NCI-H1930 (cell line): ENCODE measurements at places on chromosomes 12 and 14.
A peak's percentile ranks its signal among the peaks of the same experiment; 100 is the strongest.

DNA sequence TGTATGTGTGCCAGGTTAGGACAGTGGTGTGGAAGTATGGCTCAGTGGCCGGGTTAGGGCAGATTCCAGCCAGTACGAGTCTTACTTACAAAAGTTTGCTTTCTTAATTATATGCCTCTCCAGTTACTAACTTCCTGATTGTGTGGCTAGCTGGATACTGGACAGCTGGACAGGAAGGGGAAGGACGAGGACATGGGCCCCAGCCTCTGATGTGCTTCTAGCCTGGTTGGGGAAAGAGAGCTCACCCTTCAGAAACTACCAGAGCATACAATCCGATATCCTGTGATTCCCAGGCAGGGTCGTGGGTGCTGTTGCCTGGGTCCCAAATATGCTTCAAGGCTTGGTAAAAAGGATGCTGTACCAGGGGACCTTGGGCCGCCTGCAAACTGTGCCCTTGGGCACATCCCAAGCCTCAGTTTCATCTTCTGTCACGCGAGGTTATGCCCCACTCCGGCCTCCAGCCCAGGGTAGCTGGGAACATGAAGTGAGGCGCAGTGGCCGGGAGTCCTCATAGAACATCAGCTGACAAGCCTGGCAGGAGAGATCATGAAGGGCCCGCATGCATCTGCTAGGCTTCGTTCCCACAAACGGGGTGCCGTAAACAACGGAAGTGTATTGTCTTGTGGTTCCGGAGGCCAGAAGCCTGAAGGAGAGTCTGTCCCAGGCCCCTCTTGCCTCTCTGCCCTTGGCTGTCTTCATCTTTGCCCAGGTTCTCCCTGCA, 23.2 kb upstream of the RIN3 start:
- no peak for DNase-seq

DNA sequence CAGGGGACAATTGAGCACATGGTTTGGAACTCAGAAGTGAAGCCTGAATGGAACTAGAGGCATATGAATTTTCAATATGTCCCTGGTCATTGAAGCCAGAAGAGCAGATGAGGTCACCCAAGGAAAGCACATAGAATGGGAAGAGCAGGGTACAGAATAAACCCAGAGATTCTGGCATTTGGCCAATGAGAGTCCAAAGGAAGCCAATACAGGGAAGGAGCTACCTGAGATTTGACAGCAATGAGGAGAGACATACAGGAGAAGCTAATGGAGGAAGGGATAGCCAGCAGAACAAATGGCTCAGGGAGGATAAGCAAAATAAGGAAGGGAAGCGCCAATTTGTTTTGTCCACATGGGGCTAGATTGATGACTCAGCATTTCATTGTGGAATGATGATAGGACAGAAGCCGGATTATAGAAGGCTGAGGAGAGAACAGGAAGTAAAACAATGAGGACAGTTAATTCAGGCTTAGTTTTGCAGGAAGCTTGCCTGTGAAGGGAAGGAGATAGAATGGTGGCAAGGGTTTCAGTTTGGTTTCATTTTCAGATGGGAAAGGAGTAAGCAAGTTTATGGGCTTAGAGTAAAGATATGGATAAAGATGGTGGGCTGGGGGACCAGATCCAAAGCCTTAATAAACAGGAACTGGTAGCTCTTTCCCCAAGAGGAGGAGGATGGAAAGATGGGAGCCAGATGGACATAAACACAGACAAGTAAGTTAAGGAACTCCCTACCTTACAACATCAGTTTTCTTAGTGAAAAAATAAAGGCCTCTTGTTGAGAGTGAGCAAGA, 3.2 kb upstream of the SPTSSA start:
- no peak for DNase-seq

DNA sequence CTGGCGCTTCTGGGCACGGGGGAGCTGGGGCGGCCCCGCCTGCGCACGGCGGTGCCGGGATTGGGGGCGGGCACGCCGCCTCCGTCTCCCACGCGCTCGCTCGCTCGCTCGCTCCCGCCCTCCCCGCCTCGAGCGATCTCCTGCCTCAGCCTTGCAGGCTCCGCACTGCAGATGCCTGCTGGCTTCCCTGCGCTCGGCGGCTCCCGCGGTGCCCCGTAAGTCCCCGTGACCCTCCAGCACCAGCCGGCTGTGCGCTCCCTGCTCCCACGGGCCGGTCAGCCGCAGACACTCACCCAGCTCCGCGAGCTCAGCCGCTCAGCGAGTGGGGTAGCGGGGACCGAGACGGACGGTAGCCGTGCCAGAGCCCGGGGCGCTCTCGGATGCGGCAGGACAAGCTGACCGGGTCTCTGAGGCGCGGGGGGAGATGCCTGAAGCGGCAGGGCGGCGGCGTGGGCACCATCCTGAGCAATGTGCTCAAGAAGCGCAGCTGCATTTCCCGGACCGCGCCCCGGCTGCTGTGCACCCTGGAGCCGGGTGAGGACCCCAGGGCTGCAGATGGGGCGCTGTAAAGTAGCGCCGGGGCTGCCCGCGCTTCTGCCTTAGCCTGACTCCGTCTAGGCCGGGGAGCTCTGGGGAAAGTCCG, at the start of gene TBC1D30:
Gene TBC1D30, plus strand, starts transcription at position 148 of the 643 bp plus-strand sequence. Its CDS starts 233 bp downstream, at position 381.
- DNase-seq = peak; percentile 33

- no peak for DNase-seq
These were observed 65.3 kb downstream of the PDE6H start for GRCh38 chr12:15038137-15038536.

DNA sequence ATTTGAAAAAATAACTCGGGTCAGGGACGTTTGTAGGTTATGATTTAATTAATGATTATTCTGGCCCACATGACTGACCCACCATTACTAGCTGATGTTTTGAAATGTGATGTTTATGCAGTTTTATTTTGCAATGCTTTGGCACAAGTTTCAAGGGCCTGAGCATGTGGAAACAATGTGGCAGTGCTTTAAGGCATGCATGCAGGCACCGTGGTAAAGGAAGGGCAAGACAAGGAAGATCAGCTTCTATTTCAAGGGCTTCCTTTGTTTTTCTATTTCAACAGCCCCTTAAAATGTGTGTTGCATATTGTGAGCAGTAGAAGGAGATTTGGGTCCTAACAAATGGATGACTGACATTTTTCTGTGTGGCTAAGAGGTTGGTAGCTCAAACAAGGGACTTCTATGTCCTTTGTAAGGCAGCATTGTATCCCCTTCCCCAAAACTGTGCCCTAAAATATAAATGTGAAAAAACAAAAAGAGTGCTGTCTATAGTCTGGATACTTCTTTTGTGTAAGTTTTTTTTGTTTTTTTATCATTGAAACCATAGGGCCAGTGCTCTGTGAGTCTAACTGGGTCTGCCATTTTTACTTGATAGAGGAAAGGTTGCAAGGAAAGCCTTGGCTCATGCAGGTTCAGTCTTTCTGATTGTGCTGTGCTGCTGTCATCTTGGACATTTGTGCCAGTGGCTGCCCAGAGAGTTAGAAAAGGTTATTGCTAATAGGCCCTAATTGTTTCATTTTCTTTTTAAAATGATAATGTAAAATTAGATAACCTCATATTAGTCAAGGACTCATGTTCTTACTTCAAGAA, 103.5 kb downstream of the FGD4 start:
- DNase-seq = no peak

GRCh38 chr14:95538801-95539509, 4.1 kb downstream of the GLRX5 start:
- no peak for DNase-seq

GRCh38 chr12:56257491-56258067, 605 bp downstream of the ANKRD52 start:
- peak; percentile 29 for DNase-seq

DNA sequence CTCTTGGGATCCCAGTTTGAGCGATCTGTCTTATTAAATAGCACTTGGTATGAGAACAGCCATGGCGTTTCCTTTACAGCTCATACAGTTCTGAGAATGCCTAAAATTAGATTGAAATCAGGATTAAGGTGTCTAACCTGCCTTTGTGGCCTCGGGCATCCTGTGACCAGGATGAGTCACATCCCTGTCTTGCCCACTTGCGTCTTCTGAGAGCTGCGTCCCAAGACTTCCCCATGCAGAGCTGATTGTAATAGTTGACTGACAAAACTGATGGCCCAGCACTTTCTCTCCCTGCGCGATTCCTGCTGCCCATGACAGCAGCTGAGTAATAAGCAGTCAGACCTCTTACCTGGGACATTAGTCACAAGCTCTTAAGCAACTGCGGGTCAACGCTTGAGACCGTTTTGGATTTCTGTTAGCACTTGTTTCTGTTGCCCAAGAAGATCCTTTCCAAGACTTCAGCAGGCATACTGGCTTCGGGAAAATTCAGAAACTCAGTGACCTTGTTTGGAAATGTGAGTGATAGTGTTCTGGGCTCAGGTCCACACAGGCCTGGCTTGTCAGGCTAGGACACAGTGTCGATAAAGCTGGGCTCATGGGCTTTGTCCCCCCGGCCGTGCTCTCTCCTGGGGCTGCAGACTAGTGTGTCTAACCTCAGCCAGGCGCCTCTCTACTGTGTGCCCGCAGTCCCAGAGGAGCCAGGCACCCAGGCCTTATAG, 169.9 kb upstream of the HIF1A start:
- DNase-seq = no peak

GRCh38 chr12:131550121-131550520, 160.8 kb upstream of the SFSWAP start:
- DNase-seq = no peak

DNA sequence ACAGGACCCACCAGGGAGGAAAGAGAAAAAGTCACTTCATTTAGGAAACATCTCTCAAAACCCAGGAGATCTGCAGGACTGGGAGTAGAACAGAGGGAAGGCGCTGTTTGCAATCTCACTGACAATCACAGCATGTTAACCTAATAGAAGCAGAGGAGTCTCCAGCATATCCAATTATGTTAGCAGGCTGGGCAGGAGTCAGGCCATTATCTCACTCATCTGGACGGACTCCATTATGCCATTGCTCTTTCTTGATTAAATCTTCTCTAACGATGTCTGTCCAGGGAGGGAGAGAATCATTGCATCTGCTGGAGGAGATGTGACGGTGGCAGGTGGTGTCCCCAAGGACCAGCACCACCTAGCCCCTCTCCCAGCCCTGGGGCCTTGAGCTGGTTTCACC, 203.8 kb upstream of the SFSWAP start:
- DNase-seq = no peak

GRCh38 chr12:102487226-102487625, 6.9 kb upstream of the IGF1 start:
- DNase-seq = no peak

- no peak for DNase-seq
These were observed 691.4 kb upstream of the TBX3 start for GRCh38 chr12:115375186-115375991.

GRCh38 chr14:89909586-89909985, 44.9 kb downstream of the EFCAB11 start:
- DNase-seq = no peak

DNA sequence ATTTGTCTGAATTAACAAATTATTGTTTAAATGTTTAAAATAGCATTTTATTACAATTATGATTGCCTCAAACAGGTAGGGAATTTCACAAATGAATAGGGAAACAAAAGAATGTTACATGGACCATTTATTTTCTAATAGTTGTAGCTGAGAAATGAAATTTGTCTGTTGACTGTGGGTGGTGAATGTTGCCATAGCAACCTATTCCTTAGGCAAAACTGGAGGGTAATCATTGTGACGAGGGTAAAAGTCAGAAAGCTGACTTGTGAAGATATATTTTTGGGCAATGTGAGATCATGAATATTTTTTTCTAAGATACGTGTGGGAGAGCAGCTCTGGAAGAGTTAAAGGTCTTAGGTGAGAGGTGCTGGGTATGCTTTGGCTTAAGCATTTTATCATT, 24.2 kb upstream of the CLEC14A start:
- no peak for DNase-seq

- no peak for DNase-seq
These were observed 142.7 kb downstream of the ALX1 start for GRCh38 chr12:85422762-85423161.

- DNase-seq = no peak
These were observed 37.5 kb downstream of the SLC38A4 start for GRCh38 chr12:46788072-46788887.

- no peak for DNase-seq
These were observed 69.4 kb upstream of the BDKRB2 start for GRCh38 chr14:96135285-96135684.

- no peak for DNase-seq
These were observed 25.6 kb upstream of the DBX2 start for GRCh38 chr12:45076417-45077026.

DNA sequence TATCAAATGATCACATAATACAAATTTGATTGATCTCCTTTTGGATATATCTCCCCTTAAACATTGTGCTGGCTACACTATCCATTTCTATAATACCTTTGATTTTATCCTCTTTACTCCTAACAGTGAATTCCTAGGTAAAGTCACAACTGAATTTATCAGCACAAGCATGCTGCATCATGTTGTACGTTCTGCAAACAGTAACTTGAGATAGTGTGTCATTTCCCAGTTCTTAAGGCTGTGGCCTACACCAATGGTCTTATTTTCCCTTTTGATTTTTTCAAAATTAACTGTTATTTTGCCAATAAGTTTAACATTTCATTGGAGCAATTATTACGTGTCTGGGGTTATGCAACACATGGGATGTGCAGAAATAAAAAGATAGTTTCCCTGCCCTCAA, 24.8 kb downstream of the PRKCH start:
- DNase-seq = no peak

- DNase-seq = no peak
These were observed 120.3 kb upstream of the BCAT1 start for GRCh38 chr12:25069224-25069623.

- no peak for DNase-seq
These were observed 5.0 kb upstream of the CCND2 start for GRCh38 chr12:4268329-4269181.

- DNase-seq = no peak
These were observed 63.5 kb downstream of the CCDC92 start for GRCh38 chr12:123908884-123909725.

- no peak for DNase-seq
These were observed 69.7 kb upstream of the DCN start for GRCh38 chr12:91252341-91252740.

GRCh38 chr12:5723071-5723470, 222.0 kb downstream of the ANO2 start:
- DNase-seq = no peak

GRCh38 chr12:65535946-65536345, 257.5 kb downstream of the MSRB3 start:
- no peak for DNase-seq

DNA sequence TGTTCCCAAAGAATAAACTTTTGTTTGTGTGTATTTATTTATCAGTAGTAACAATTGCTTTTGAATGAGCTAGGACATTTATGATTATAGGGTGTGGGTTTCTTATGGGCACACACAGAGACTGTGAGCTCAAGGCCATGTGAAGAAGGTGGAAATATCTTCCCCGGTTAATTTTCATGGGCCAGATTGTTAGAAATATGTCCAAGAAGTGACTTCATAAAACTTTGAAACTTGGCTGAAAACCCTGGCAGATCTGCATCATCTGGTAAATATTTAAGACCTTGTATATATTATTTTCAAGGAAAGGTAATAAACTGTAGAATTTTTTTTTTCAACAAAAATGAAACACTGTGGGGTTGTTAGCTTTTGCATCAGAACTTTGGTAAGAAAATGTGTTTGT, 53.5 kb upstream of the RNU6-8 start:
- DNase-seq = no peak

- no peak for DNase-seq
These were observed 938.5 kb downstream of the TRHDE start for GRCh38 chr12:73210548-73211204.
